Myometrial cell (primary cell): ENCODE measurements at places on chromosomes 4 and X. TPM values are rescaled to one million over a fixed set of nuclear protein-coding genes. Genes with fewer than 3 reads are reported as not detected.

The PF4V1 gene
- 1.6 TPM in 1 of 2 replicates, not detected in the other for total RNA-seq

The NAA15 gene
- total RNA-seq, result 23.9 and 35.1 TPM in 2 replicates

The MAP7D2 gene
- total RNA-seq, result not detected in 2 replicates

The PRDM8 gene
- total RNA-seq, result 8.2 and 29.1 TPM in 2 replicates

The ADGRG2 gene
- not detected in 2 replicates for total RNA-seq

The IL1RAPL1 gene
- total RNA-seq, result 0.58 and 1.4 TPM in 2 replicates

The MAP3K15 gene
- not detected in 2 replicates for total RNA-seq

The MUC7 gene
- not detected in 2 replicates for total RNA-seq

The MAGEB2 gene
- total RNA-seq, result not detected in 2 replicates

The KLHL15 gene
- total RNA-seq, result 4.0 and 5.3 TPM in 2 replicates

The UGT8 gene
- total RNA-seq, result not detected in 2 replicates

The DCAF4L1 gene
- total RNA-seq, result not detected in 2 replicates
